ENCODE measurements at places on chromosomes 7 and 10. TPM values are rescaled to one million over a fixed set of nuclear protein-coding genes. Genes with fewer than 3 reads are reported as not detected.
A peak's percentile ranks its signal among the peaks of the same experiment; 100 is the strongest.

GRCh38 chr7:84509522-84509921, 314.9 kb upstream of the SEMA3A start:
- DNase-seq, result no peak

GRCh38 chr10:33180390-33180789, 154.1 kb downstream of the NRP1 start:
- DNase-seq, result no peak

DNA sequence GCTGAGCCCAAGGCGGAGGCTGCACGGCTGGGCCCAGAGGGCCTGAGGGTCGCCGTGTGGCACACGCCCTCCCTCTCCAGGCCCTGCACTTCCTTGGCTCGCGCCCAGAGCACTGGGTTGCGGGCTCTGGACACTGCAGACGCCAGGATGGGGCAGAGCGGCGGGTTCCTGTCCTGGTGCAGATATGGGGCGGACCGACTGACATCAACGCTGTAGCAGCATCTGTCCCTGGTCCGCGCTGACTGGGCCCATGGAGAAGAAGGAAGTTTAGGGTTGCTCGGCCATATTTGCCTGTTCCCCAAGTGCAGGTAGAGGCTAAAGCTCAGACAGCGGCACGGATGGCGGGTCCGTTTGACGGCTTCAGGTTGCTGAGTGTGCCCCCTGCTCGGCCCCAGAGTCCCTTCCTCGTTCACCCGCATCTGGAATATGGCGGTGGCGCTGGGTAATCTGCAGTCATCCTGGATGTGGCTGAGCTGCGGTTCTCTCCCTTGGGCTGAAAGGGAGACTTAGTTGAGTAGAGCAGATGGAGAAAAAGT, 116.1 kb downstream of the OR13A1 start:
- no peak for DNase-seq

DNA sequence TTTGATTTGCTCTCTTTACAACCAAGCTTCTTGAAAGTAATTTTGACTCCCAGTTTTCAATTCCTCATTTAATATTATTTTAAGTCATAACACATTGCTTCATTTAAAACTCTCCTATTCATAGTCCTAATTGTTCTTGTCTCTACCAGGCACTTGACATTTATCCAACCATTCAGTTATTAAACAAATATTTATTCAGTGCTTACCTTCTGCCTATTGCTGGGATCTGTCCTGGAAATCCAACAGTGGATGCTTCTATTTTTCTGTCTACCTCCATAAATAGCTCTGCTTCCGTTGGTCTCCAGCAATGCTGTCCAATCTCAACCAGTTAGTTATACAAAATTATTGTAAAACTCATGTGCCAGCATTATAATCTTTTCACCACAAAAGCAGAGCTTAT, 615.1 kb downstream of the ZWINT start:
- DNase-seq, result no peak

GRCh38 chr10:74120911-74121310, 29.7 kb downstream of the AP3M1 start:
- DNase-seq, result no peak

DNA sequence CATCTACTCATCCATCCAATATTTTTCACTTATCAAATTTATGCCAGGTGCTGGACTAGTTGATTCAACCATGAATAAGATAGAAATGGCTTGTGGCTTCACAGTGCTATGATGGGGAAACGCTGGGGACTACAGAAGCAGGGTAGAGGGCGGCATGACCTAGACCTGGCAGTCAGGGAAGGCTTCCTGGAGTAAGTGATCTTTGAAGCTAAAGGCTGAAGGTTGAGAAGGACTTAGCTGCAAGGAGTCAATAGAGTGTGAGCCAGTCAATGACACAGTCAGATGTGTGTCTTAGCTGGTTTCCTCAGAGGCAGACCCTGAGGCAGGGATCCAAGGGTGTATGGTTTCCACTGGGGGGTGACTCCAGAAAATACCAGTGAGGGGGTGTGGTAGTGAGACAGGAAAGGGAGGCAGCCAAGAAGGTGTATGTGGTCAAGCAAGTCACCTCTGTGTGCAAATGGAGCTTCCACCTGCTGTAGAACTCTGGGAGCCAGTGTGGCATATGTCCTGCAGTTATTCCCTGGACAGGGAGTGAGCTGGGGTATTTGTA, 10.3 kb downstream of the PRF1 start:
- no peak for DNase-seq

- no peak for DNase-seq
Observed at GRCh38 chr10:58775960-58776567, 263.4 kb downstream of the BICC1 start.

- DNase-seq, result no peak
Observed at GRCh38 chr7:41466760-41467384, 236.0 kb downstream of the INHBA start.

GRCh38 chr7:44882899-44883298, 2.4 kb downstream of the PURB start:
- peak; percentile 15 for DNase-seq

- DNase-seq, result peak; percentile 55
Observed at GRCh38 chr7:5701085-5701914, 80.2 kb downstream of the RNF216 start.

GRCh38 chr10:71326464-71326881, 7.4 kb downstream of the SLC29A3 start:
- no peak for DNase-seq

DNA sequence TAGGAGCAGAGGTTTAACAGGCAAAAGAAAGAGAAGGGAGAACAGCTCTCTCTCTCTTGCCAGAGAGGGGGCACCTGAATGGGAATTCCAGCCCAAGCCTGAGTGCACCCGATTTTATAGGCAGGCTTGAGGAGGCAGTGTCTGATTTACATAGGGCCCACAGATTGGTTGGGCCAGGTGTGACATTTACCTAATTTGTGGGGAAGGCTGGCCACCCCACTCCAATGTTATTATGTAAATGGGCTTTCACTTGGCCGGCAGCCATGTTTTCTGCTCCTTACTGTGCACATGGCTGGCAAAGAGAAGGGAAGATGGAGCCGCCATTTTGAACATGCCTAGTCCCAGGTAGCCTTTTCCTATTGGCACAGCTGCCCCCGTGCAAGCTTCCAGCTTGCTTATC, 735.5 kb upstream of the AUTS2 start:
- DNase-seq, result no peak

GRCh38 chr7:99920149-99920548, 819 bp upstream of the TRIM4 start:
- DNase-seq, result peak; percentile 14

DNA sequence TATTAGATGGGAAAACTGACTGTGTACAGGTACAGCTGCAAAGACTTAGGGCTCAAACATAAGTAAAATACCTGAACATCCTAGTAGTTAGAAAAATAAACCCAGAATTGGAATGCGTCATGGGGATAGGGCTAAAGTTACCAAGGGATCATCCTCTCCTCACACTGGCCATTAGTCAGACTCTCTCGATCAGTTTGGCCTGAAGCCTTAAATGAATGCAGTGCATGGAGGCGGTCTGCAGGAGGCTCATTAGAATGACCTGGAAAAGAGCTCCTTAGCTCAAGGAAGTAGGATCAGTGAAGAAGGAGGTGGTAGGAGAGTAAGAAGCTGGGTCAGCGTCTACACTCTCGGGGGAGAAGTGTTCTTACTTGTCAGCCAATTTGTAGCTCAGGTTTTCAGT, 35.3 kb downstream of the DENND2A start:
- no peak for DNase-seq

- DNase-seq, result no peak
Observed at GRCh38 chr7:48782511-48782910, 141.8 kb upstream of the CDC14C start.

- DNase-seq, result no peak
Observed at GRCh38 chr10:116105264-116105663, 167.7 kb downstream of the GFRA1 start.

- DNase-seq, result no peak
Observed at GRCh38 chr7:153627323-153627722, 424.9 kb upstream of the DPP6 start.

DNA sequence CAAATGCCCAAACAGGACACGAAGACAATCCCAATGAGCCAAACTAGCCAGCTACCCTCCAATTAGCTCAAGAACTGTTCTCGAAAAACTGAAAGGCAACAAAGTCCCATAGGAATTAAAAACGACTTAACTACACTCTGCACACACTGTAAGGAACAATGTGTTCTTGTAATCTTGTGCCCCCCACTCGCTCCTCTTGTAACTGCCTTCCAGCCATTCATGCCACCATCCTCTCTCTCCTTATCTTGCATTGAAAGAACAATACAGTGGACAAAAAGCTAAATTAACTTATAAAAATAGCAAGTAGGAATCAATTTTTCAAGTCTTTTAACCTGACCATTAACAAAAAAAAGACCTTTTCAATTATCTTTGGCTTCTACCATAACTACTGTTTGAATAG, 2.9 kb downstream of the CYTH3 start:
- DNase-seq, result no peak

The GDF10 gene
- not detected for total RNA-seq

The SFTPA2 gene
- not detected for total RNA-seq

The IFIT1 gene
- total RNA-seq, result 2.2 TPM

The CPN1 gene
- not detected for total RNA-seq

The OR6V1 gene
- total RNA-seq, result not detected

The GPR37 gene
- total RNA-seq, result 0.14 TPM

The PALD1 gene
- 276 TPM for total RNA-seq

The FBH1 gene
- 145 TPM for total RNA-seq

The PLXNA4 gene
- total RNA-seq, result 1.5 TPM

The C7orf57 gene
- total RNA-seq, result not detected

Data from dermis blood vessel endothelial cell (primary cell).